ENCODE measurements at places on chromosomes 11 and 22. TPM values are rescaled to one million over a fixed set of nuclear protein-coding genes. Genes with fewer than 3 reads are reported as not detected.

DNA sequence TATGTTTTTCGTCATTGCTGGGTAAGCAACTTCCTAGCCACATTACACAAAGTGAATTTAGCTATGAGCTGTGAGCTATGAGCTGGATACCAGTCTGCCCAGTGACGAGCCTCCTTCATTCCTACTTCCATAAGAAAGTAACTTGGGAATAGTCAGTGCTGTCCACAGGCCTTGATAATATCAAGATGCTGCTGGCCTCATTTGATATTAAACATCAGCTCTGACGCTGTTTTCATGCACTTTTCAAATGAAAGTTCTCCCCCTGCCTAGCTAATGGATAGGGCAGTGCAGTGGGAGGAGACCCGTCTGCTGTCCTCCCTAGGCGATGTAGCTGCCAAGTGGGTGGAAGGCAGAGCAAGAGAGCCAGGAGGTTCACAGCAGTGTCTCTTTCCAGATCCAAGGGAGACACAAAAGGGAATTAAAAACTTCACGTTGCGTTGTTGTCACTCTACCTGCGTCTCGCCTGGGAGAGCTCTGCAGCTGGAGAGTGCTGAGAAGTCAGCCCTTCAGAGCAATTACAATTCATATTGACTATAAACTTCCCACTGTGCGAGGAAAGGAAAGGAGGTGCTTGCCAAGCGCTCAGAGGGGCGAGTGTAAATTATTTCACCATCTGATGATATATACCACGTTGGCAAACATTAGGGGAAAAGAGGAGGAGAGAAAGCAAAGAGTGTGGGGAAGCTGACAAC is 861.4 kb downstream of the NTM start:
- no peak for DNase-seq

DNA sequence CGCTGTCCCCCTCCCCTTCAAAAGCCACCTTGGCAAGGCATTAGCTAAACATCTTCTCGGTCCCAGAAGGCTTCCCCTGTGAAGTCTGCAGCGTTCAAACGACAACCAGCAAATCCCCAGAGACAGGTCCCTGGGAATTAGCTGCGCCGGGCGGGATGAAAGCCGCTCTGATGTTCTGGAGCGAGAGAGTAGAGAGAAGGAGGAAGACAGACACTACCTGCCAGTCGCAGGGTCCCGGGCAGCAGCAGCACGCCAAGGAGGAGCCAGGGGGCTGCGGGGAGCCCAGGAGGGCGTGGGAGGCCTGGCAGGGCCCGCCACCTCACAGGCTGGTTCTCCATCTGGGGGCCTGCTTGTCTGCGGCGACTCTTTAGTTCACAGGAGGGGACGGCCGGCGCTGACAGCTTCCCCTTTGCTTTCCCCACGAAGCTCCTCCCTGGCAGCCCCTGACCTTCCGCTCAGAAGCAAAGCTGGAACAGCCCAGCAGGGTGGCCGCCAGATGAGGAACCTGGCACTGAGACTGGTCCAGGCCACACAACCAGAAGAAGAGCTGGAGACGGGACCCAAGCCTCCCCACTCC is at the start of gene NFAM1:
TSS of gene NFAM1 (minus strand) at position 384 of the 577 bp plus-strand sequence. CDS start at position 338, 46 bp downstream.
- no peak for DNase-seq

P2RX3 gene
- not detected for total RNA-seq

FBXO3 gene
- total RNA-seq: 75.4 TPM

- no peak for DNase-seq
Measured at GRCh38 chr22:37929390-37929789, 23.3 kb downstream of the MICALL1 start.

GRCh38 chr11:7749456-7749855 is 43.2 kb upstream of the OVCH2 start:
- DNase-seq: no peak

DNA sequence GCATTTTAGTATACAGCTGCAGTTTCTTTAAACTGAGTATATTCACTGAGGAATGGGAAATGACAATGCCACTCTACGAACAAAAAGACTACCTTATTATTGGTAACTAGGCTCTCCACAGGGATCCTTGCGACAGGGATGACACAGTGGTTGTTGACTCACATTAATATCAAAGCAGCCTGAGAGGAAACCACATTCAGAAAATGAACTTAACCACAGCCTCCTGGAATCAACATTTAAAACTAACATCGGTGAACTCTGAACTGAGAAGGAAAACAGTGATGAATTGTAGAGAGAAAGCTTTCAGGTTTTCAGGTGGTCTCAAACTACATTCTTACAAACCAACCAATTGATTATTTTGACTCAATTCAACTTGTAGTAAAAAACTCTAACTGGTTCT is 90.3 kb upstream of the MTMR2 start:
- DNase-seq: no peak

DNA sequence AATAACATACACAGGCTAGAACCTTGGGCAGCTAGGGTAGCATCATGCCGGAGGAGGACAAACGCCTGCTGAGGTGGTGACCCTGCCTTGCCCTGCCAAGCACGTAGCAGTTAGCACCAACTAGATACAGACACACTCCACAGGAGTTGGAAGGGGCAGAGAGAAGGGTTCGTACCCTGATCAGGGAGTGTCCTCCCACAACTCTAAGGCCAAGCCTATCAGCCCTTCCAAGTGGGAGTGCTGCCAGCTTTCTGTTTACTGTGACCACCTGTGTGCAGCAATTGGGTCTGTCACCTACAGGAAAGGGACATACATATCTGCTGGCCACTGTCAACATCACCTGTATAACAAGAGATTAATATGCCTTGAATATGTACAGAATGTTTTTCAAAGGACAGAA is 1.9 kb upstream of the THAP7 start:
- no peak for DNase-seq

GRCh38 chr22:17882727-17883126 is 108.5 kb upstream of the BID start:
- no peak for DNase-seq

Measured in tongue (tissue), 3 donors.